SK-N-SH (cell line): ENCODE measurements at places on chromosomes 4 and X.

- H3K4me1 ChIP-seq = no peaks in the 10 kb centered on the region
- no peaks in the 10 kb centered on the region for H3K27me3 ChIP-seq
- DNase-seq = no peak
- H3K4me3 ChIP-seq = no peak overlapping the region
These were observed 66.8 kb downstream of the HHIP start for GRCh38 chr4:144712775-144713174.

DNA sequence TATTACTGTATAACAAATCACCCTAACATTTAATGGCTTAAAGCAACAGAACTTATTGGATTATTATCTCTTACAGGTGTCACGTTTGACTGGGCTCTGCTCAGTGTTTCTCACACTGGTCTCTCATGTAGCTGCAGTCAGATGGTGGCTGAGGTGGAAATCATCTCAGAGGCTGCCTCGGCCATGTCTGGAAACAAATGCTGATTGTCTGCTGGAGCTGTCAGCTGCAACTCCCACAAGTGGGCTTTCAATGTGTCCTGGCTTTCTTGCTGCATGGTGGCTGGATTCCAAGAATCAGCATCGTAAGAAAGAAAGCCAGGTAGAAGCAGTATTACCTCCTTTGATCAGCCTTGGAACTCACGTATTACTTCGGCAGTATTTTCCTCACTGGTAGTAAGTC is 277.6 kb downstream of the SPANXN1 start:
- no peaks in the 10 kb centered on the region for H3K36me3 ChIP-seq
- no peak overlapping the region for H3K27ac ChIP-seq
- no peaks in the 10 kb centered on the region for H3K4me1 ChIP-seq
- H3K4me3 ChIP-seq = no peak overlapping the region

- H3K27ac ChIP-seq = no peak overlapping the region
- H3K4me1 ChIP-seq = no peaks in the 10 kb centered on the region
- H3K4me3 ChIP-seq = no peak overlapping the region
- no peaks in the 10 kb centered on the region for H3K36me3 ChIP-seq
These were observed 236.3 kb upstream of the NWD2 start for GRCh38 chr4:37008199-37008598.

- no peak overlapping the region for H3K4me3 ChIP-seq
- peaks cover 26% of the 10 kb centered on the region for H3K4me1 ChIP-seq
- no peaks in the 10 kb centered on the region for H3K27me3 ChIP-seq
- no peak for DNase-seq
- H3K36me3 ChIP-seq = no peaks in the 10 kb centered on the region
These were observed 195.2 kb upstream of the C1QTNF7 start for GRCh38 chr4:15232366-15233263.

GRCh38 chr4:102794999-102795398 is 32.4 kb downstream of the UBE2D3 start:
- no peaks in the 10 kb centered on the region for H3K4me1 ChIP-seq
- H3K36me3 ChIP-seq = peaks cover 78% of the 10 kb centered on the region
- H3K27ac ChIP-seq = no peak overlapping the region
- H3K4me3 ChIP-seq = no peak overlapping the region
- H3K27me3 ChIP-seq = no peaks in the 10 kb centered on the region

DNA sequence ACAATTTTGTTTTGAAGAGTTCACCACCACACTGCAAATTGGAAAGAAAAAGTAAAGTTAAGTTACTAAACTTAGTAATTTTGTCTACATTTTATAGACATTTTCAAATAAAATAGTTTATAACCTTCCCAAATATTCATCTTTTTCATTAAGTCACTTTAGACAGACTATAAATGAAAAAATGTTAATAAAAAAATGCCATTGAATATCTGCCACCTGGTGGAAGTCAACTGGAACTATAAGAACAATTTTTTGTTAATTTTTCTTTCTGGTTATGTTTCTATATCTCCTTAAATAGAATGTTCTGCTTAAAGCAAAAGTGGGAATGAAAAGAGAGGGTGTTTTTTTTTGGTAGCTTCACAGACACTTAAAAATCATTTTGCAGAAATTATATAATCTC is 534.4 kb upstream of the PCDH10 start:
- H3K36me3 ChIP-seq = no peaks in the 10 kb centered on the region
- H3K4me1 ChIP-seq = no peaks in the 10 kb centered on the region
- H3K27ac ChIP-seq = no peak overlapping the region
- no peak for DNase-seq
- no peaks in the 10 kb centered on the region for H3K27me3 ChIP-seq
- H3K4me3 ChIP-seq = no peak overlapping the region

- no peaks in the 10 kb centered on the region for H3K4me1 ChIP-seq
- no peaks in the 10 kb centered on the region for H3K36me3 ChIP-seq
- peak; percentile 1 for DNase-seq
- no peak overlapping the region for H3K27ac ChIP-seq
These were observed 49.0 kb downstream of the AMMECR1 start for GRCh38 chrX:110268886-110269285.

- no peaks in the 10 kb centered on the region for H3K36me3 ChIP-seq
- no peaks in the 10 kb centered on the region for H3K4me1 ChIP-seq
- DNase-seq = no peak
- no peak overlapping the region for H3K4me3 ChIP-seq
- no peak overlapping the region for H3K27ac ChIP-seq
These were observed 412.4 kb downstream of the DMD start for GRCh38 chrX:32798990-32799389.

GRCh38 chr4:87545052-87545451 is 15.9 kb upstream of the SPARCL1 start:
- no peak for DNase-seq
- no peaks in the 10 kb centered on the region for H3K4me1 ChIP-seq
- peaks cover 6% of the 10 kb centered on the region; the same call in 1 of the 2 replicates for H3K27me3 ChIP-seq
- H3K27ac ChIP-seq = no peak overlapping the region
- H3K36me3 ChIP-seq = no peaks in the 10 kb centered on the region

DNA sequence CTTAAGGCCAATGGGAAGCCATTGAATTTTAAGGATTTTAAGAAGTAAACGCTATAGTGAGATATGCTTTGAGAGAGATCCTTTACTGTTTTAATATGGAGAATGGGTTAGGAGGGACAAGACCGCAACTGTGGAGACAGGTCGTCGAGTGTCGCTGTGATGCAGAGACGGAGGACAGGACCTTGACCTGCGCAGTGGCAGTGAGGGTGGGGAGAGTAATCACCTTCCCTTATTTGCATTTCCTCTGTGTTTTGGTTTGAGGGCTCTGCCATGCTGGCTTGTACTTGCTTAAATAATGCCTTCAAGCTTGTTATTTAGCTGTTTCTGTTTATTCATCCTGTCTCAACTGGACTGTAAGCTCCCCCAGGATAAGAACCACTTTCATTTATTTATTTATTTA is 345.0 kb downstream of the FBXW7 start:
- no peak for DNase-seq
- H3K4me3 ChIP-seq = no peak overlapping the region
- H3K27me3 ChIP-seq = no peaks in the 10 kb centered on the region
- no peaks in the 10 kb centered on the region for H3K36me3 ChIP-seq
- no peaks in the 10 kb centered on the region for H3K4me1 ChIP-seq

GRCh38 chrX:136246201-136246600 is 5.0 kb downstream of the MAP7D3 start:
- no peaks in the 10 kb centered on the region for H3K27me3 ChIP-seq
- DNase-seq = no peak
